CD14-positive monocyte (primary cell): ENCODE measurements at places on chromosomes 5 and 9. TPM values are rescaled to one million over a fixed set of nuclear protein-coding genes. Genes with fewer than 3 reads are reported as not detected.

DNA sequence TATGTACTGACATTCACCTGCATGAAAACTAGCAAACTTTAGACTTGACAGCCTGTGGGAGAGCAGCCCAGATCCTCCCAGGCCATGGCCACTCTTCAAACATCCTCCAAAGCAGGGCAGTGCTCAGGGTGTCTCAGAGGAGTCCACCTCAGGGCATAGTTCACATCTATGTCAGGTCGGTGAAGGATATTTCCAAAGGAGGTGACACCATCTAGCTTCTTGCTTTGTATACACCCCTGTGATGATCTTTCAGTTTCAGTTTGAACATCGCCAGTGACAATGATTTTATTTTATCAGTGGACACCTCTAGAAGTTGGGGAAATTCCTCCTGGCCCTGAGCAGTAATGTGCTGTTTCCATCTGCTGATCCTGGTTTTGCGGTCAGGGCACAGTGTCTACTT lies 20.1 kb downstream of the CDK20 start:
- no peak for DNase-seq

- DNase-seq = no peak
These were observed 440.3 kb downstream of the PLK2 start for GRCh38 chr5:58019614-58020013.

The SIGMAR1 gene
- 26.6 and 41.9 TPM in 2 replicates for polyA plus RNA-seq

- DNase-seq = no peak
These were observed 184.9 kb upstream of the OTULINL start for GRCh38 chr5:14396737-14397136.

- DNase-seq = no peak
These were observed 205.4 kb downstream of the SPATA31A6 start for GRCh38 chr9:42388846-42389245.

- no peak for DNase-seq
These were observed 150.2 kb downstream of the SGCD start for GRCh38 chr5:156477196-156477595.

- DNase-seq = no peak
These were observed at the start of gene SMIM23 for GRCh38 chr5:171785517-171785916. SMIM23 (plus strand) TSS chr5:171785817; CDS start chr5:171785872, 55 bp downstream.
